ENCODE measurements at places on chromosomes 3 and 15.

GRCh38 chr3:134594331-134594741 is 56.5 kb downstream of the KY start:
- DNase-seq: no peak

GRCh38 chr15:63362885-63363284 is 18.8 kb downstream of the CA12 start:
- no peak for DNase-seq

DNA sequence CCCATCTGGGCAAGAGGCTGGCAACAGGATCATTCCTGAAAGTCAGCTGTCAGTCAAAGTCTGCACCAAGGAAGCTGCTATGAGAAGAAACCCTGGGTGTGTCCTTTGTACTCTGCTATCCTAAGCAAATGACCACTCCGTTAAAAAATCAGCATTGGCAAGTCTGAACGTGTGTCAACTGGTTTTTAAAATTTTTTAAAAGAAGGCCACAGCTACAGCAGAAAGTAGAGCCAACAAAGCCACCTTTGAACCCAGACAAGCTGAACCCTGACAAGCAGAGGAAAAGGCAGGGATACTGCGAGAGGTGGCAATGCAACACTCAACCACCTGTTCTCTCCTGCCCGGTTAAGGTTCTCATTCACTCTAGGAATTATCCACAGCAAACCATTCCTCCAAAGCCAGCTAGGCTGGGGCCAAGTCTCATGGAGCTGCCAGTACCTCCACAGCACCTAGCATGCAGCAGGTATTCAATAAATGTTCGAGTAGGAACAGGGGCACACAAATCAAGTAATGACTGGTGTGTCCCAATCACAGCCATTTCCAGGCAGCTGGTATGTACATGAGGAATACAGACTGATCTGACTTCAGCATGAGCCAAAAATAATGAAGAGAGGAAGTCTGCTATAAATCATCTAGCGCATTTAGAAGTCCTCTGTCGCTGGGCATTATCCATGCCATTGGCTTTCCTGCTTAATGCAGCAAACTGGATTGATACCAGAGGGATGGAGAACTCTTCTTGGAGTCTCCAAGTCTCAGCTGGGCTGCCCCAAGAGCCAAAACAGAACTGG is 76.0 kb downstream of the ADCY5 start:
- DNase-seq: no peak

GRCh38 chr15:89641053-89641452 is 14.2 kb downstream of the KIF7 start:
- DNase-seq: no peak

- DNase-seq: no peak
Observed at GRCh38 chr15:62771234-62771633, 271.3 kb upstream of the TPM1 start.

- no peak for DNase-seq
Observed at GRCh38 chr3:94775746-94776145, 712.9 kb downstream of the NSUN3 start.

GRCh38 chr3:114527036-114527644 is 233.3 kb downstream of the TIGIT start:
- DNase-seq: no peak

DNA sequence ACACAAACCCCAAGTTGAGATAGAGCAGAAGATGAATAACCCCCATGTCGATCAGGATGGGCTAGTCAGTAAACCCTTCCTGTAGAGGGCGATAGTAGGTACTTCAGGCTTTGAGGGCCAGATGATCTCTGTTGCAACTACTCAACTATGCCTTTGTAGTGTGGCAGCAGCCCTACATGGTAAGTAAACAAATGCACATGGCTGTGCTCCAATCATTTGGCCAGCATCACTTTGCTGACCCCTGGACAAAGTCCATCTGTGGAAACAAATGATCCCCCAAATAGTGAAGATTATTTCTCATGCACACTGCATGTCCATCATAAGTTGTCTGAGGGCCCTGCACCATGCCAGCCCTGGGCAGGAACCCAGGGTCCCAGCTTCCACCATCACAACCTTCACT is 402.2 kb upstream of the PROK2 start:
- no peak for DNase-seq

- DNase-seq: no peak
Observed at GRCh38 chr3:178856804-178857203, 214.8 kb downstream of the ZMAT3 start.

GRCh38 chr3:193777524-193777923 is 184.5 kb downstream of the OPA1 start:
- no peak for DNase-seq

GRCh38 chr3:132461544-132461943 is 44.2 kb downstream of the DNAJC13 start:
- no peak for DNase-seq

DNA sequence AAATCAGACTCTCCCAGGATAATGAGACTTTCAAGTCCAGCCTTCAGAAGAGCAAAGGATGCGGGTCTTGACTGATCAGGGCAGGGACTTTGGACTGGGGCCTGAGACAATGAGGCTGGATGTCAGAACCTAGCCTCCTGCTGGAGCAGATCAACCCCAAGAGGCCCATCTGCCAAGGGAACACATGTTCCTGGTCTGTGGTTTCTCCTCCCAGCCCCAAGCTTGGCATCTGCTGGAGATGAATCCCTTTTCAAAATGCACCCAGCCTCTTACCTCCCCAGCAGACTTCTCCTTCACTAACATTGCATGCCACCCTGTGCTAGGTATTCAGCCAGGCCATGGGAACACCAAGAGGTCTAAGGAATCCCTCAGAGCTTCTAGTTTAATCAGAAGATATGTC is 43.7 kb upstream of the MFGE8 start:
- no peak for DNase-seq

DNA sequence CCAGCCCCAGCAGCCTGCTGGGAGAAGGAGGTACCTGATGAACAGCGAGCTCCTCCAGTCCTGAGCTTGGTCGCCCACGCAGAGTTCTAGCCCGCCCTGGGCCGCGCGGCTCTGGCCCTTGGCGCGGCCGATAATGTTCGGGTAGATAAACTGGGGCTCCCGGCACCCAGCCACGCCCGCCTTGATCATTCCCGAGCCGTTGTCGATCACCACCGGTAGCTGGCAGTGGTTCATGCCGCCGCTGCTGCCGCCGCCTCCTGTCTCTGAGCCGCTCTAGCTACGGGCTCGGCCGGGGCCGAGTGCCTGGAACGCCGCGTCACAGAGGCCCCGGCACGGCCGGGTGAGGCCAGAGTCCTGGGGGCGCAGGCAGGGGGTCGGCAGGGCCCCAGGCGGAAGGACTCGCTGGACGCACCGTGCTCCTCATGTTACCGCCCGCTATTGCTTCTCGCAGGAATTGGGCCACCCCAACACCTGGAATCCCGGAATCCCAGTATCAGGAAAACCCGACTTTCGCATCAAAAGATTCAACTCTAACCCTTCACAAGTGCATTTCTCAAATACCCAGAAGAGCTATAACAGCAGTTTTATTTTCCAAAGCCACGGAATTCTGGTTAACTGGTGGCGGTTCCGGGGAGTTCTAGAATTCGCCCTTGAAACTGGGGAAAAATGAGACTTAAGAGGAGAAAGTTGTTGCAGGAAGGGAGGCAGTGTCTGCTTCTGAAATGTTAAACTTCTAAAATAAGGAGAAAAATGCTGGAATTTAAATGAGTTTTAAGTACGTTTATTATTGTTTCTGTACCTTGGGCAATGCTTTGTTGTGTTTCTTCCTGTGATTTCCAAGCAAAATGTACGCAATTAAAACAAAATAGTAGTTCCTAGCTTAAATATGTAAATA is at the start of gene ACTRT3:
TSS of gene ACTRT3 (minus strand) at position 275 of the 895 bp plus-strand sequence. CDS start at position 234, 41 bp downstream.
- no peak for DNase-seq

- no peak for DNase-seq
Observed at GRCh38 chr3:188581792-188582191, 427.8 kb downstream of the LPP start.

GRCh38 chr15:74406992-74407705 is 26.6 kb downstream of the SEMA7A start:
- DNase-seq: no peak

GRCh38 chr15:101127506-101128076 is 124.3 kb downstream of the CHSY1 start:
- DNase-seq: peak; percentile 10

DNA sequence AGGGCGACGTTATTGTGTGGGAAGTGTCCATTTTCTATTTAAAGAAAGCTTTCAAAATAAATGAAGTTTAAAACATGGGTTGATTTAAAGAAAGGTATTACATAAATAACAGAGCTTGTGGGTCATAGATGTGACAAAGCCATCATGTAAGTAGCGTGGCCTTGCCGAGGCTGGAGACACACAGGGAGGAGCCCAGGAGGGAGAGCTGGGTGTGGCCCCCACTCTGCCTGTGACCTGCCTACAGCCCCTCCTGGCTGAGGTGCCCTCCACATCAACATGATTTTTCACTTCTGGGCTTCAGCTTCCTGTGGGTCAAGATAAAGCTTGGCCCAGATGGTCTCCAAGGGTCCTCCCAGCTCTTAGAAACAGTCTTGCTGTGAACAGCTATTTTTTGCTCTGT is 12.5 kb upstream of the MGLL start:
- DNase-seq: no peak

- no peak for DNase-seq
Observed at GRCh38 chr3:170207717-170208116, 14.5 kb upstream of the PRKCI start.

- no peak for DNase-seq
Observed at GRCh38 chr3:127590282-127590592, 296 bp downstream of the TPRA1 start.

GRCh38 chr3:45616158-45616557 is 21.6 kb downstream of the LIMD1 start:
- DNase-seq: no peak

DNA sequence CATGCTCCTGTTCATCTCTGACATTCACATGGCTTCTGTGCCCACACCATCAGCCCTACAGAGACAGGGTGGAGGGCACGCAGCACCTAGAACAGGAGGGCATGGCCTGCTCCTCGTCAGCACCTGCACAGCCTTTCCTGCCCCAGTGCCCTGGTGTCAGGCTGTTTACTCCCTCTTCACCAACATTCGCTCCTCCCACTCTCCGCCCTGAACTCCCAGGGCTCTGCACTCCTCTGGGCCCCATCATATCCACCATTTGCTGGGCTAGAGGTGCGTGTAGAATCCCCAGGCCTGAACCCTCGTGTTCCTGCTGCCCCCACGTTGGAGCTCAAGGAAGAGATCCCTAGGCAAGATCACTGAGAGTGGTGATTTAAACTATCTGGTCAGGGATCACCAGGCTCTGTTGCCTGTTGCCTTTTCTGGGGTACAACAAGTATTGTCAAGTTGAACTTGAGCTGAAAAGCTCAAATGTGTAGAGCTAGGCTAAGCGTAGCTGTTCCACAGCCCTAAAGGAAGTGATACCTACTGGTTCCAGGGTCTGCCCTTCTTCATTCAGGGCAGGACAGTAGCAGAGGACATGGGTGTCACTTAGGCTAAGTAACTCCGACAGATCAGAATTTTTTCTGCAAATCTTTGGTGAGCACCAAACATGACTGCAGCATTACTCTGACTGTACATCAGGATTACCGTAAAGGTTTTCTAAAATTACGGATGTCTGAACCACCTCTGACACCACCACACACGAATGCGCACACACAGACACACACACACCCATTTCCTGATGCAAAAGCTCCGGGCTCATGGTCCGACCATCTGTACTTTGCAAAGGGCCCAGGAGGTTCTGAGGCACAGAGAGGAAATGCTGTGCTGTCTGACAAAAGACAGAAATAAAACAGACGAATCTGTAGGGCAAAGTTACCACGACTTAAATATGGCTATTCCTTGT is 43.7 kb upstream of the GNB5 start:
- no peak for DNase-seq

DNA sequence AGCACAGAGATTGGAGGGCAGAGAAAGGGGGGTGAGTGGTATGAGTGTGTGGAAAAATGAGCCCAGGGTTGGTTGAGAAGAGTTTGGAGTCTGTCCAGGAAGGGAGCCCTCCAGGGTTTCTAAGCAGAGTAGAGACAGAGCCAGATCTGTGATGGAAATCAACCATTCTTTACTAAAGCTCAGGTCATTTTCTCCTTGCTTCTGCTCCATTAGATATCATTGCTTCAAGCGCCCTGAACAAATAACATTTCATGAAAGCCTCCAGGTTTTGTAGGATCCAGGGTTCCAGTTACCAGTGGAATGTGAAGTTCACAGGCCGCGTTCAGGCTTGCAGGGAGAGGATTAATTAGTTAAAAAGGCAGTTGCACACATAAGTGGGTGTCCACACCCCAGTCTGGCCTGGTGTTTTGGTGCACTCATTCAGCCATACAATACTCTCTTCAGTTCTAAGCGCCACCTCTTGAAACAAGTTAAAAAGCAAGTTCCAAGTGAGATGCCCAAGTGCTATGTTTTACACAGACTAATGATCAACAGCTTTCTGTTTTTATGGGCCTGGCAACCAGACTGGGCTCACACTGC is 16.4 kb upstream of the BOC start:
- DNase-seq: no peak

DNA sequence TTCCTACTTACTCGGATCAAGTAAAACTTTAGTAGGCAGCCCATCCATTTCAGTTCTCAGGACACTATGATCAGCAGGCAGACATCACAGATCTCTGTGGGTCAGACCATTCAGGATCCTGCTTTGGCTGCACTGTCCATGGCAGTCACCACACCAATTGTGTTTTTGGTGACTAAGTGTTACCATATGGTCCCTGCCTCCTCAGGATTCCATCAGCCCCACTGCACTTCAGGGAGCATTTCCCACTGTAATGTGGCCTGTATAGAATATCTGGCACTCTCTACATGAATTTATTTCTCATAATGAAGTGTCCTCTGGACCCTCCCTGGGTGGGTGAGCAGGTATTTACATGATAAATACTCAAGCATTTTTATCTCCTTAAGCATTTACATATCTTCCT is 41.3 kb downstream of the ZNF445 start:
- no peak for DNase-seq

GRCh38 chr15:77685082-77685815 is 52.5 kb upstream of the LINGO1 start:
- DNase-seq: no peak

DNA sequence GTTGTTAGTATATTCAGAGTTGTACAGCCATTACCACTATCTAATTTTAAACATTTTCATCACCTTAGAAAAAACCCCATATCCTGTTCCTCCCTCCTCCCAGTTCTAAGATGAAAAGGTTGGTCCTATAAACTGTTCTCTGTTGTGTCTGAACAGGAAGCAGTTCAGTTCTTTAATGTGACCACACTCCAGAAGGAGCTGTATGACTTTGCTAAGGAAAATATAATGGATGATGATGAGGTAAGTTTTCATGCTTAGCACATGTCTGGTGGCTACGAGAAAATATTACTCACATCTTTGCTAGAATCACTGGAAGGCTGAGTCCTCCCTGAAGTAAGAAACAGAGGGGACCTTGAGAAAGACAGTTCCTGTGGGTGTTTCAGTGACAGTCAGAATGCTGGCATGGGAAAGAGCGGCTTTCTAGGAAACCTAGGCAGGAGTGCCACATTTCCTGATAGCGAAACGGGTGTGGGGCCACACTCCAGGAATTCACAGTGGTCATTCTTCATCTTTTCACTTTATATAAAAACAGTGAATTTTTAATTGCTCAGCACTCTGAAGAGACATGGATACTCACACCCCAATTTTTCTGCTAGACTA is 20.3 kb downstream of the CRTAP start:
- no peak for DNase-seq

Measured in SHP77 treated with DMSO at 0.1 percent for 48 hours (cell line).